ENCODE measurements at places on chromosomes 13 and 19.

GRCh38 chr13:37597477-37598025, 1.0 kb downstream of the POSTN start:
- DNase-seq, result no peak

DNA sequence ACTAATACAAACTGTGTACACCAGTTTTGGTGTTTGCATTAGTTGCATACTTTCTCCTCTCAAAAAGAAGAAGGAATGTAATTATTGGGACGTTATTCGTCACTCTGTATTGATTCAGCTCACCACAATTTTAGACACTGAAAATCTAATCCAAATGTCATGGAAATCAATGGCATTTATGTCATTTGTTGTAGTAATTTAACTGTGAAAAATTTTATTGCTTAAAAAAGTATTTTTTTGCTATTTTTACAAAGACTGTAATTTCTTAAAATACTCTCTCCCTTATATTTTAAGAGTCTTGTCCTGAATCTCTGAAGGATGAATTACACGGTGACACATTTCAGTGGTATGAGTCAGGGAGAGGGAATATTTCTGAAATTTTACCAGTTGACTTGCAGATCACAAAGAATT, 2117.6 kb downstream of the PCDH9 start:
- no peak for DNase-seq

DNA sequence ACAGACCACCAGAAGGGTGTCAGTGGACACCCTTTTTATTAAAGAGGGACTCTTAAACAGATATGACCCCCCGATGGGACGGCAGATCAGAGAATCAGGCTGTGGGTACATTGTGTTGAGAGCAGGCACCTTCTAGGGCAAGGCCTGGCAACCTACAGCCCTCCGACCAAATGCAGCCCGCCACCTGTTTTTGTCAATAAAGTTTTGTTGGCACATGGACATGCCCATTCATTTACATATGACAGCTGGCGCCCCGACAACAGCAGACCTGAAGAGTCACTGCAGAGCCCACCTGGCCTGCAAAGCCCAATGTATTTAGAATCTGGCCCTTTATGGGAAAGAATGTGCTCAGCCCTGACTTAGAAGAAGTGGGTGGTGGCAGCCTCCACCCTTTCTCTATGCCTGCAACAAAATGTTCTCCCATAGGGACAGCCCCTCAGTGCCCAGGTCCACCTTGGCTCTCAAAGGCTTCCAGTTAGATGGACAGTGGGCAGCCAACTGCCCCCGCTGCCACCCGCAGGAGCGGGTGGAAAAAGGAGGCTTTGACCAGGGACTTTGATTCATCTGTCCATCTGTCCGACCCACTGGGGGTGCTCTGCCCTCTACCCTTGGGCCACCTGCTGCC, 184.9 kb downstream of the PTPRS start:
- no peak for DNase-seq

DNA sequence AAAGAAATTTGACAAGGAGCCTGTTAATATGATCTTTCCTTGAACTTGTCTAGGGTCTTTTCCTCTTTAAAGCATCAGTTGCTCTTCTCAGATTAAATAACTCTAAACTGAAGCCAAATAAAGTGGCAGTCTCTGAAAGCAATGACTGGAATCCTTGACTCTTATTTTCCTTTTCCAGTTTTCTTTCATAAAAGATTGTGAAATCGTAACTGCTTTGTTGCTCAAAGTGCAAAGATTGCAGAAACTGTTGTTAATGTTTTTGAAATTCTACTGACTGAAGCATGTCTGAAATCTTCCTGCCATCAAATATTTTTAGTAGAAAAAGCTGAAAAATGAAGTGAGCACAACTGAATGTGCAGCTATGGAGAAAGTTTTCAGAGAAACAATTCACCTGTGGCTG, 1.9 kb downstream of the NHLRC3 start:
- DNase-seq, result no peak

DNA sequence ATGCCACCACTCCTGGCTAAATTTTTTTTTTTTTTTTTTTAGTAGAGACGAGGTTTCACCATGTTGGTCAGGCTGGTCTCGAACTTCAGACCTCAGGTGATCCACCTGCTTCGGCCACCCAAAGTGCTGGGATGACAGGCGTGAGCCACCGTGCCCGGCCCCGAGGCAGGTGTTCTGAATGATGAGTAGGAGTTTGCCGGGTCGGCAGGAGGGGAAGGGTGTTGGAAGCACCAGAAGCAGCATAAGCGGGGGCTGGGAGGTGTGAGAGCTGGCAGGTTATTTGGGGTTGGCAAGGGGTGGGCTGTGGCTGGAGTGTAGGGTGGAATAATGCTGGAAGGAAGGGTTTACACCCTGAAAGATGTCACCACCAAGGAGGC, 1.8 kb downstream of the SPPL2B start:
- DNase-seq, result no peak

- DNase-seq, result no peak
Observed at GRCh38 chr13:92530364-92530763, 696.2 kb upstream of the GPC6 start.

DNA sequence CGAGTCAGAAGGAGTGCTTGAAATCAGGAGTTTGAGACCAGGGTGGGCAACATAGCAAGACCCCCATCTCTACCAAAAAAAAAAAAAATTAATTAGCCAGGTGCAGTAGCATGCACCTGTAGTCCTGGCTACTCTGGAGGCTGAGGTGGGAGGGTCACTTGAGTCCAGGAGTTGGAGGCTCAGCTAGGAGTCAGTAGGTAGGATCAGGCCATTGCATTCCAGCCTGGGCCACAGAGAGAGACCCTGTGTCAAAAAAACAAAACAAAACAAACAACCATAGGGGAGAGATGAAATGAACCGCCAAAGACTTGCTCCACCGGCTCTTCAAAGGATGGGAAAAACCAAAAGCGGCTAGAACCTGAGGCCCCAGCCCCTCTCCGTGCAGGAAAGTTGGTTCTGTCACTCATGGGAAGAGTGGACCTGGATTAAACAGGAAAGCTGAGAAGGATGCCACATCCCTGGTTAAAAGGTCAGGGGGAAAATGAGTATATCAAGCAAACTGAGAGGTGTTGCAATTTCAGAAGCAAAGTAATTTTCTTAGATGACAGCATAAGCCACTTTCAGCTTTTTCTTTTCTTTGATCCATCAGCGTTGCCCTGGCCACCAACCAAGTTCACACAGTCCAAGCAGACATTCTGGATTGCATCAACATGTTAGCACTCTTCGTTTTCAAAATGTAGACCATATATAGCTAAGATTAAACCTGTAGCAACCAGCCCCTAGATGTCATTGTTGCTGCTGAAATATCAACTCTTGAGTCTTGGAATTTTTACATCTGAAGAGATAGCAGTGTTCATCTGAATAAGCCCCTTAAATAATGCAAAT, 8.9 kb upstream of the ZNF507 start:
- no peak for DNase-seq

DNA sequence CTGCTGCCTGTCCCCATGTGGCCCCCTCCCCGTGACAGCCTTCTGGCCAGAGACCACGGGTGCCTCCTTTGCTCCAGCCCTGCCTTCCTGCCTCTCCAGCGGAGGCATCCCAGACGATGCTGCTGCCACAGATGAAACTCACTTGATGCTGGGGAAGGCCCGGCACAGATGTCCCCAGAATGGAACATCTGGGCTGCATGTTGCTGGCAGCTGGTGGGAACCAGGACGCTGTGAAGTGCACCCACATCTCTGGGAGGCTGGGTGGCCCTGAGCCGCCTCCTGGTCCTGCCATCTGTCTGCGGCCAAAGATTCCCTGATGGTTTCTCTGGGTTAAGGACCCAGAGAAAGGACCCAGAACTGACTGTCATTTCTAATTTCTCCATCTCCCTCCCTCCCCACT, 51.9 kb upstream of the PTPRS start:
- no peak for DNase-seq

- no peak for DNase-seq
Observed at GRCh38 chr13:103184413-103184812, 118.2 kb upstream of the SLC10A2 start.

DNA sequence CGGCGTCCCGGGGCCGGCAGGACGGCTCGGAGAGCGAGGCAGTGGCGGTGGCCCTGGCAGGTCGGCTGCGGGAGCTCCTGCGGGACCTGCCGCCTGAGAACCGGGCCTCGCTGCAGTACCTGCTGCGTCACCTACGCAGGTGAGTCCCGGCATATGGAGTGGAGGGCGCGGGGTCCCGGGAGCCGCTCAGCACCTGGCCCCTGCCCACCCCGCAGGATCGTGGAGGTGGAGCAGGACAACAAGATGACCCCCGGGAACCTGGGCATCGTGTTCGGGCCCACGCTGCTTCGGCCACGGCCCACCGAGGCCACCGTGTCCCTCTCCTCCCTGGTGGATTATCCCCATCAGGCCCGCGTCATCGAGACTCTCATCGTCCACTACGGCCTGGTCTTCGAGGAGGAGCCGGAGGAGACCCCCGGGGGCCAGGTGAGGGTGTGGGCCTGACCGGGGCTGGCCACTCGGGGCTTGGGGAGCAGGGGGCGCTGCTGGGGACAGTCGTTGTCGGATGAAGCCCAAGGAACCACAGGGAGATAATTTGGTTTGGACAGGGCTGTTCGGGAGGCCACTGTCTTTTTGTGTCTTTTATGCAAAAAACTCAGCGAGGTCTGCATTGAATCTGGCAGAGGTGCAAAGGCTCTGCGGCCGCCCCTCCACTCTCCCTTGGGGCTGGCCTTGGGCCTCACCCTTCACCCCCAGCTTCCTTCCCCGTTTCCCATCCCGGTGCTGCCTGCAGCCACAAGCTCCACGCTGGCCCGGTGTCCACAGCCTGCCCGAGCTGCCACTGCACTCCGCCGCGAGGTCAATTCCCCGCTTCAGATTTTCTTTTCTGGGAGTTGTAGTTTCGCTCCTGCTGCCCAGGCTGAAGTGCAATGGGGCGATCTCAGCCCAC, 12.0 kb downstream of the POLR2E start:
- DNase-seq, result peak; percentile 67

- no peak for DNase-seq
Observed at GRCh38 chr19:30476997-30477396, 104.8 kb downstream of the ZNF536 start.

- DNase-seq, result no peak
Observed at GRCh38 chr13:57128909-57129308, 11.8 kb upstream of the PRR20A start.

GRCh38 chr19:42323852-42324654, 1.4 kb upstream of the MEGF8 start:
- DNase-seq, result peak; percentile 64

DNA sequence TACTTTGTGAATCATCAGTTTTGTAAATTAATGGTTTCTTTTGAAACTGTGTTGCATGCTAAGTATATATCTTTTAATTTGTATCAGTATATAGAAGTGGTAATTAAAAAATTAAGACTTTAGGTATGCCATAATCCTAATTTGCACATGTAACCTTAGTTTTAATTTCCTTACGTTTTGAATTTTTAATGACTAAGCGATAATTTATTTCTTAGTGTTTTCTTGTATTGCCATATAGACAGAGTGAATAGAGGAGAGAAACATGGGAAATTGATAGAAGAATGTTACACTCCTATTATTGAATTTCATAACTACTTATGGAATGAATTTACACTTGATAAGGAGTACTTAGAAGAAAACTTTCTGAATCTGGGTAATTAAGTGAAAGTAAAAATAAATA, 29.5 kb downstream of the LPAR6 start:
- DNase-seq, result no peak

- DNase-seq, result no peak
Observed at GRCh38 chr13:54415753-54416366, 1387.2 kb downstream of the OLFM4 start.

DNA sequence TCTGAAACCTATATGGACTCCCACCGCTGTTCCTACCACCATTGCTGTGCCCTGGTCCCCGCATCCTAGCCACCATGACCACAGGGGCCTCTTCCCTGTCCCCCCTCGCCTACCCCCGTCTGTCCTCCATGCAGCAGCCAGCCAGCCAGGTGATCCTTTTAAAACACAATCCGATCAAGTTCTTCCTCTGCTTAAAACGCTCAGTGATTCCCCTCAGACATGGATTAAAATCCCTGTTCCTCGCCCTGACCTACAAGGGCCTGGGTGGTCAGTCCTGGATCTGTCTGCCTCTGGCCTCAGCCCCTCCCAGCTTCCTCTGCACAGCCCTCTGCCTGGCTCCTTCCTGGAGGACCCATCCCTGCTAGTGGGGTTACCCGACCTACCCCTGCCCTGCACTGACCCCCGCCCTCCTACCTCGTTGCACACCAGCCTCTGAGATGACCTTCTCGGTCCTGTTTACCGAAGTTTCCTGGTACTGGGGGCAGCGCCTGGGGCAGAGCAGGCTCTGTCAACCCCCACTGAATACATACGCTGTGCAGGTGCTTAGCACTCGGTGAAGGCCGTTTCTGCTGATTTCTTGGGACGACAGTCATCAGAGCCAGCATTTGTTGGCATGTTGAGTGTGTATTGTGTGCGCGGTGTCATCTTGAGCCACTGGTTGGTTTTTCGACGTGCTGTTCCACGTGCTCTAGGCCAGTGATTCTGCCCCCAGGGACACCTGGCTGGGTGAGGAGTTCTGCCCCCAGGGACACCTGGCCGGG, 14.7 kb upstream of the LENG8 start:
- DNase-seq, result no peak

DNA sequence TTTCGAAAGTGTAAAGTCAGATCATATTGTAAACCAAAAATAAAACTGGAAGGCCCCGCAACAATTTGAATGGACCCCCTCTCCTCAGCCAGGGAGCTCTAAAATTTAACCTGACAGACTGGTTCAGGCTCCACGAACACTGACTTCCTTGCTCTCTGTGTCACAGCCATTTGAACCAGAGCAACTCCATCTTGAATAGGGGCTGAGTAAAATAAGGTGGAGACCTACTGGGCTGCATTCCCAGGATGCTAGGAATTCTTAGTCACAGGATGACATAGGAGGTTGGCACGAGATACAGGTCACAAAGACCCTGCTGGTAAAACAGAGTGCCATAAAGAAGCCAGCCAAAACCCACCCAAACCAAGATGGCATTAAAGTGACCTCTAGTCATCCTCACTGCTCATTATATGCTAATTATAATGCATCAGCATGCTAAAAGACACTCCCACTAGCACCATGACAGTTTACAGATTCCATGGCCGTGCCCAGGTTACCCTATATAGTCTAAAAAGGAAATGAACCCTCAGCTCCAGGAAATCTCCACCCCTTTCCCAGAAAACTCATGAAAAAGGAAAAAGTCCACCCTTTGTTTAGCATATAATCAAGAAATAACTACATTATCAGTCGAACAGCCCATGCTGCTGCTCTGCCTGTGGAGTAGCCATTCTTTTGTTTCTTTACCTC, 43.1 kb downstream of the RFXAP start:
- no peak for DNase-seq

DNA sequence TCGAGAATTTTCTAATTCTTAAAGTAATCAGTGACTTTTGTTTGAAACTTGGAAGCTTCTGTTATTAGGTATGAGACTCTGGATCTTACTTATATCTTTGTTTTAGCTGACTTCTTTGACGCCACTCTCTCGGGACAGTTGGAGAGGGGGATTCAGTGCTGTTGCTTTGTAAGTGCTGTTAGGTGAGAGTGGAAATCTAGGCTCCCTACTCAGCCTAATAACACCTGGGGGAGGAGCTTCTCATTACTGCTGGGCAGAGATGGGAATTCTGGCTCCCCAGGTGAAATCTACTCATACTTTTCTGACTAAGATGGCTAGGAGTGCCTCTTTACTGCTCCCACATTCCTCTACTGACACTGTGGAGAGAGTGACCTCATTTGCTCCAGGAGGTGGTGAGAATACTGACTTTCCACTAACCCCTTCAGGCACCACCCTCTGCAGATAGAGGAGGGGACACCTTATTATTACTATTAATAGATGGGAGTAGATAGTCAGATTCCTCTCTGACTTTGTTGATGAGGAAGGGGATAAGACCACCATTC, 324.9 kb upstream of the SPRY2 start:
- DNase-seq, result no peak

All from Right ventricle myocardium inferior (tissue), 1 donor.